ENCODE measurements at places on chromosomes 1 and 21.

DNA sequence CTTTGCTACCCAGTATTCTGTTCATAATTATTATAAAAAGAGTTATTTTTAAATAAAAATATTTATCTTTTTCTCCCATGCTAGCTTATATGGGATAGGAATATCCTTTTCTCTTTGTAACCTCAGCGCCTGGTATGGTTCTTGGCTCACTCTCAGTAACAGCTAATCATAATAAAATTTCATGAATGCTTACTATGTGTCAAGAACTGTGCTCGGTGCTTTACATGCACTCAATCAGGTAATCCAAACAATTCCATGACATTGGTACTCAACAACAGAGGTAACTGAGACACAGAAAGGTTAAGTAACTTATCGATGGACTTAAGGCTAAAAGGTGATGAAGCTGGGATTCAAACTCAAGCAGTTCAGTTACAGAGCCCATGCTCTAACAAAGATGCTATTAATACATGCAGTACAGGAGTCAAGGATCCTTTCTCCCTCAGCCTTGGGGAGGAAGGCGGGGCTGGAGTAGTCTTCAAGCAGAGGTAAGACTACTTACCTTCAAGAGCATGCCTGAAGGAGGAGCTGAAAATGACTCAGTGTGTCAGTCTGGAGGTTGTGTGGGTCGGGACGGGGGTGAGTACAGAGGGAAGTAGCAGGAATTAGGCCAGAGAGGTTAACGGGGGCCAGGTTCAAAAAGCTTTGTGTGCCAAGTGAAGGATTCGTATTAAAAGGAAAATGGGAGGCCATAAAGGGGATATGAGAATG lies 73.4 kb downstream of the PLPPR5 start:
- no peak for DNase-seq

GRCh38 chr1:21749109-21749508 lies 33.8 kb downstream of the USP48 start:
- DNase-seq, result no peak

DNA sequence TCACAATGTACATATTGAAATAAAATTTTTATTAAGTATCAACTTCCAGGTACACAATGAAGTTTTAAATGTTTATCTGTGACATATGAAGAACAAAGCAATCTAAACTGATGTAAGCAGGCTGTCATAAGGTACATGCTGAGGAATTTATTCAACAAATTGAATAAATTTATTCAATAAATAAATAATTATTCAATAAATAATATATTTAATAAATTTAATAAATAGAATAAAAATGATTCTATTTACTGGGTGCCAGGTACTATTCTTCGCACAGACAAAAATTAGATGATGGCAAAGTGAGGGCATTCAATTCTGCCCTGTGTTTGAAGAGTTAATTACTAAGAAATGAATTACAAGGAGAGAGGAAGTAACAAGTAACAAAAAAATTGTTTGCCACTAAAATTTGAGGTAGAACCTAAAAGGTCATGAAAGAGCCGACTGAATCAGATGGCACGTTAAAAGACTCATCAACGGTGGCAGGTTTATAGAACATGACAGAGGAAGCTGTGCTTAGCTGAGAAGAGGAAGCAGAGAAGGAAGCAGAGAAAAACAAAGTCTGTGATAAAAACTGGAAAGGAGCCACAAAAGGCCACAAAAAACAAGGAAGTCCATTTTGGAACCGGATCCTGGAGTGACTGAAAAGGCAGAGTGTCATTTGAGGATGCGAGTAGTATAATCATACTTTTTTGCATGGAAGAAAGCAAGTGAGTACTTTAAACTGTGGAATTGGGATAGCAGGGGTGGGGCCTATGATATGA lies 2.2 kb upstream of the USP24 start:
- DNase-seq, result no peak

- no peak for DNase-seq
Measured at GRCh38 chr1:212244441-212244840, 40.8 kb upstream of the PPP2R5A start.

Measured in D721Med (cell line).